T-helper 22 cell (primary cell): ENCODE measurements at places on chromosomes 2 and 18.

- DNase-seq = no peak
Measured at GRCh38 chr2:95374451-95374920, 28.0 kb upstream of the FAHD2A start.

- DNase-seq = no peak
Measured at GRCh38 chr2:196163285-196163684, 8.1 kb downstream of the STK17B start.

- no peak for DNase-seq
Measured at GRCh38 chr2:188114014-188114413, 177.7 kb upstream of the GULP1 start.

DNA sequence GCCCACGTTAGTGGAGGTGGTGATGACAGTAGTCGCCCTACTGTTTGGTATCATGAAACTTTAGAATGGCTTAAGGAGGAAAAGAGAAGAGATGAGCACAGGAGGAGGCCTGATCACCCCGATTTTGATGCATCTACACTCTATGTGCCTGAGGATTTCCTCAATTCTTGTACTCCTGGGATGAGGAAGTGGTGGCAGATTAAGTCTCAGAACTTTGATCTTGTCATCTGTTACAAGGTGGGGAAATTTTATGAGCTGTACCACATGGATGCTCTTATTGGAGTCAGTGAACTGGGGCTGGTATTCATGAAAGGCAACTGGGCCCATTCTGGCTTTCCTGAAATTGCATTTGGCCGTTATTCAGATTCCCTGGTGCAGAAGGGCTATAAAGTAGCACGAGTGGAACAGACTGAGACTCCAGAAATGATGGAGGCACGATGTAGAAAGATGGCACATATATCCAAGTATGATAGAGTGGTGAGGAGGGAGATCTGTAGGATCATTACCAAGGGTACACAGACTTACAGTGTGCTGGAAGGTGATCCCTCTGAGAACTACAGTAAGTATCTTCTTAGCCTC lies 16.2 kb downstream of the MSH6 start:
- no peak for DNase-seq

DNA sequence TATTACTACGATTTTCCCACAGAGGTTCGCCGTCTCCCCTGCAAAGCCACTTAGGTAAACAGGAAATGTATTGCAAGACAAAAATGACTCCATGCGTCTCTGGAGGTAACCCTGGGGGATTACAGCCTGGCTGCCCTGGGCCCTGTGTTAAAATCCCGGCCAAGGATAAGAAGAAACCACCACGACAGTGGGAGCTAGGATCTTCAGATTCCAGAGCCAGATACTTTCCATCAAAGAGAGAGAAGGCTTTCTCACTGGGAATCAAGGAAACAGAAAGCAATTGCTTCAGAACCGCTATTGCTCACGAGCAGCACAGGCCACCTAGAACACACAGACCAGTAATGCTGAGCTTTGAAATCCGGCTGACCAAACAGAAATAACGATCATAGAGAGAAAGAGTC lies 97.9 kb upstream of the ZNF516 start:
- DNase-seq = no peak

DNA sequence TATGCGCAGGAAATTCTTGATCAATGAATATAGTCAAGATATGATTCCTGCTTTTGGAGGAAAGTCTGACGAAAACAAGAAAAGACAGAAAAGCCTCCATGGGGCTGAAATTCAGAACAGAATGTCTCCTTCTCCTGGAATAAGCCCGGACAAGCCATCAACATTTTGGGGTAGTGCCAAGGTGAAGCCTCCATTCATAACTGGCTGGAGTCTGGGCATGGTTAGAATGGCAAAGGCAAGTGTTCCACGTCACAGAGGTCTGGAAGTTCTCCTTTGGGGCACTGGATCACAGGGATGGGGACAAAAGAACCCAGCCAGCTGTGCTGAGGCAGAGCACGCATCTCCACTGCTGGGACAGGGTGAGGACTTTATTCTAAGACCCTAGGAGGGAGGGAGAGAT lies 505.7 kb downstream of the CMPK2 start:
- no peak for DNase-seq

GRCh38 chr18:61677435-61677970 lies 215.3 kb downstream of the RNF152 start:
- no peak for DNase-seq

DNA sequence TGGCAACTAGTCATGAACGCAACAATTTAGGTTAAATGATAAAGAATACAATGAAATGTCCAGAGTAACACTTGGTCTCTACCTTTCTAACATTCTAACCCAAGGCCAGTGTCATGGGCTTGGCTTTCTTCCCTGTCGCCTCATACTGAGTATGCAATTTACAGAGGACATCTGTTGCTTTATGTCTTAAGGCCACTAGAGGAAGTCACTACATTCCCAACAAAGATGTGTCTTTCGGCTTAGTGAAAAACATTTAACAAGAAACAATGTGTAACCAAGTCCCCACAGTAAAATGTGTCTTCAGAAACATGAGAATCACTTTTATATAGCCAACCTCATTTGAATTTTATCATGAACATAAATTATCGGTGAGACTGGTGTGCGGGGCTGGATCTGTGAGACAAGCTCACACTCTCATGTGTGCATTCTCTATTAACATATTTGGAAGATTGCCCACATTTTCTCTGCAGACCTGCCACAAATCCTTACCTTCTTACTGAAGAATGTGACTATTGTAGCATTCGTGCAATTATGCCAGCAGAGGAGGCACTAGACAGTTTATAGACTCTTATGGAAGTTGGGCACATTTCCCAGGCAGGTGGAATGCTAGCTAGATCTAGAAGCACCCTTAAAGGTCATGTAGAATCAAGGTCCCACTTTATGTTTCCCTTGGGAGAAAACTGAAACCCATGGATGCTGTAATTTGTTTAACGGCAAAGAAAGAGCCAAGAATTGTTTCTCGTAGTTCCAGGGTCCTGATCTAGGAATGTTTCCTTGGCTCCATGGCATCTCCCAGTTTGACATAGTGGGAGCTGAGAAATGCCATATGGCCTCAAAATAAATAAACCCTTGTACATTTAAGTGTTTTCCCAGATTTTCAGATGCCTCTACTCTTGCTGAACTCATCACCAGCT lies 101.8 kb downstream of the CD226 start:
- no peak for DNase-seq

- no peak for DNase-seq
Measured at GRCh38 chr18:23073996-23074606, 61.2 kb upstream of the CABLES1 start.

DNA sequence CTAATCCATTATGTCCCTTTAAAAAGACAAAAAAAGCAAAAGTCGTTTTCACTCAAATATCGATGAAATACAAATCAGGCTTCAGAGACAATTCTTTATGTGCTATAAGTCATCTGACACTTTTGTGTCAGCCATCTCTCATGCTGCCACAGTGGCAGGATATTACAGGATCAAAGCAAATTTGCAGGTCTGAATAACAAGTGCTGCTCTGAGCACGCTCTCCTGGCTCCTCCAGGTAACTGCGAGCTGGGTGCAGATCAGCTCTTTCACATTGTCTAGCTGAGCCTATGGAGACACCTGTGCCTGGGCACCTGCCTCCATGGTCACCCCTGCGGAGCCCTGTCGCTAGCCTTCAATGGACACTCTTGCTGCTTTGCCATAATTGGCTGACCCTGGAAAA lies 250.2 kb upstream of the RAB12 start:
- DNase-seq = no peak

GRCh38 chr2:16055848-16056580 lies 115.7 kb downstream of the MYCN start:
- no peak for DNase-seq

DNA sequence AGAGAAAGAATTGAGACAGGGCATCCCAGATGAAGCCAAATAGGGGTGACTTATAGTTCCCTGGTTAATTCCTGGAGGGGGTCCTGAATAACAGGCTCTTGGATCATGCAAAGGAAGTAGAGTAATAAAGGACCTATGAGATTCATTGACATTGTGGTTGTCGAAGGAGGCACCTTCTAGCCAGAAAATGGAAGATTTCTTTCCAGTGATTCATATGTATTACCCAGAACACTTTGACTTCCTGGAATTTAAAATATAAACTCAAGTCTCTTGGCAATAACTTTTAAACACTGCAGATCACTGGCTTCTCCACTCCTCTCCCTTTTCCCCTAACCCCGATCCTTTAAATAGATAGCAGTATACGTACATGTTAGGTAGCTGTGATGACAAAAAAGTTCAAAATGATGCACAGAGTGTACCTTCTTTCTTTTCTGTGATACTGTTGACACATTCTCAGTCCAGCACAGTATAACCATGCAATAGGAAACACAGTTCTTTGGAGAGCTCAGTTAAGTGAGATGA lies 211.8 kb downstream of the LTBP1 start:
- DNase-seq = no peak

- DNase-seq = no peak
Measured at GRCh38 chr2:229523663-229524062, 190.7 kb downstream of the DNER start.

DNA sequence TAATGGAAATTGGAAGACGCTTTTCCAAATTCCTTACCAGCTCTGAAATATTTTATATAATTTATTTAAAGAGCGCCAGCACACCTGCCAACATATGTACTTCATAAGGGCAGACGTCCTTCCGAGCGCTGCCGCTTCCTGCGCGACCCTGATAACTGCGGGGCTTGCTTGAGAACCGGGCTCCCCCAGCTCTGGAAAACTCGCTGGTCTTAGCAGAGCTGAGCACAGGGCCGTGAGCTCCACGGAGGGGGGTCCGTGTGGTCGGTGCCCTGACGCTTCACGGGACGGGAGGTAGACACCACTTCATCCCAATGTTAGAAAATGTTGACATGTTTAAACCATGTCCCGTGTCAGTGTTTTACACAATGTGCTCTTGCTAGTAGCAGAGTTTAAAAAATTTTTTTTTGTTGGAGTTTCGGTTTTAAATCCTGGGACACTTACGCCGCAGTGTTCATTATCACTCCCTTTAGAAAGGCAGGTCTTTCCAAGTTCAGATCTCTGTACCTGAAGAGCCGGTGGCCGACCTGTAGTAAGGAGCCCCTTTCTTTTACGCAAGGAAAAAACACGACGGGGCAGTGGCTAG lies 1.6 kb downstream of the NFATC1 start:
- no peak for DNase-seq

- DNase-seq = no peak
Measured at GRCh38 chr2:235727891-235728799, 234.3 kb downstream of the AGAP1 start.

DNA sequence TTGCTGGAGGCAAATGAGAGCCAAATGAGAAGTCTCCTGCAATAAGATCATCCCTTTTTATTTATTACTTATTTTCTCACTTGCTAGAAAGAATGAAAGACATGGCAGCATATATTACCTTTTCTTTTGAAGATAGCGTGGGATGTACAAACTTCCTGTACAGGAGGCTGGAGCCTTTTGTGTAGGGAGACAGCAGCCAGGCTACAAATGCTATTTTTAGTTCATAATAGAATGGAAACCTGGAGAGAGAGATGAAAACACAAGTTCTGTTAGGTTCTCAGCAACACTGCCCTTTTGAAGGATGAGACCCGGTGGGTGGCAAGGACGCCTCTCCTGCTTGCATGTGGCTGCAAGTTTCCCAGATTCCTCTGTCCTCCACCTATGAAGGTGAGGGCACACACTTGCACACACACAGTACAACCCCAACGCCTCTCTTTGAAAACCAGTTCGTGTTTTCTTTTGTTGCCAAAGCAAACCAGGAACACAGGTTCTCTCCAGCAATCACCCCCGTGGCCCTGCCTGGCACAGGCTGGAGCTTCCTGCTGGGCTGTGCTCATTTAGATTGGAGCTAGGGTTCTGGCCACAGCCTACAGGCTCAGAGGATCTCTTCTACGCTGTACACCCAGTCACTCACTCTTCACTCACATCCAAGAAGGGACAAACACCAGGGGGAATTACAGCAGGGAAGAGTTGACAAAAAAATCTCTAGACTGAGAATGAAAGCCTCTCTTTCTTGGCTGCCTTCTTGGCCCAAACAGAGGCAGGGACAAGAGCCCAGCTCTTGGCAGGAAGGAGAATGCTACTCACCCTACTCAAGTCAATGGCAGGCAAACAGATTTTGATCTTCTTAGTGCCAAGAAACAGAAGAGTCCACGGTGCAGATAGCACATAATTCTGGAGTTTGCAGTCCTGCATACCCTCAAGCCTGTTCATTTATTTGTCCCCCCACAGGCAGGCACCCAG lies 55.6 kb downstream of the MRPL35 start:
- no peak for DNase-seq

- no peak for DNase-seq
Measured at GRCh38 chr2:17892770-17893534, 14.5 kb downstream of the KCNS3 start.

- DNase-seq = no peak
Measured at GRCh38 chr2:62407401-62407800, 98.6 kb downstream of the TMEM17 start.

- no peak for DNase-seq
Measured at GRCh38 chr18:5057386-5058348, 139.4 kb downstream of the AKAIN1 start.

DNA sequence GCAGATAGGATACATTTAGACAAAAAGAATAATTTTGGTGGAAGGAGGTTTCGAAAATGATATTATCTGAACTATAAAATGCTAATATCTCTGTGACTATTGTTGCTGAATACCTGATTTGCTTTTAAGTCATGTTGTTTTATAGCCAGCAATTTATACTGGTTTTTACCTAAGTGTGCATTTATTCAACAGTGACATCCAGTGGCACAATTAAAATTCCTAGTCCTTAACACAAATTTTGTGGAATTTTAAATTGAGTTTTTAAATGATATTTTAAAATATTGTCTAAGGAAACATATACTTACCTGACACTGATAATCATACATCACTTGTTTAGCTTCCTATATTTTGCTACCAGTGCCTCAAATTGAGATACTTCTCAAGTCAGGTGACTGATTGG lies 144.8 kb downstream of the ARHGAP28 start:
- DNase-seq = no peak

DNA sequence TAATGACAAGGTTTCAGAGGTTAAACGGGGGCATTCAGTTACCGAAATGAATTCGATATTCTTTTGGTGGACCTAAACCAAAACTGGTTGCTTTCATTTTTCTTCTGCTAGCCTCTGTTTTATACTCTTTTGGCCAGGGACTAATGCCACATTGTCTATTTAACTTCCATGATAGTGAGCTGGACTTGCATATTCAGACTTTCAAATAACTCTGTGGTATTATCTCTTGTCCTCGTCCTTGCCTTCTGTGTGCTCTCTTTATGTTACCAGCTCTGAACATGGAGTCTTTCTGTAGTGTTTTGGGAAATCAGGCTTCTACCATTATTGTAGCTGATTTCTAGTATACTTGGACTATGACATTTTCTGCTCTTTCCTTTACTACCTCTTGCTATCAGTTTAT lies 75.1 kb downstream of the CCDC102B start:
- no peak for DNase-seq

GRCh38 chr18:54580202-54580729 lies 10.8 kb upstream of the DYNAP start:
- no peak for DNase-seq

GRCh38 chr18:31828613-31829012 lies 67.9 kb upstream of the SLC25A52 start:
- no peak for DNase-seq

GRCh38 chr2:237413777-237414661 lies at the start of gene COL6A3:
Gene COL6A3 (minus strand): TSS chr2:237414164. CDS start chr2:237396817, 17,347 bp downstream.
- DNase-seq = no peak

- DNase-seq = no peak
Measured at GRCh38 chr2:150182566-150183235, 304.8 kb downstream of the RND3 start.
